ENCODE measurements at places on chromosomes 6 and 20. TPM values are rescaled to one million over a fixed set of nuclear protein-coding genes. Genes with fewer than 3 reads are reported as not detected.

The CRISP3 gene
- total RNA-seq: not detected

The C20orf144 gene
- not detected for total RNA-seq

The GJA10 gene
- total RNA-seq: not detected

The MUC22 gene
- not detected for total RNA-seq

- peak; percentile 40 for DNase-seq
These were observed 1.6 kb downstream of the HLA-DQB1 start for GRCh38 chr6:32664827-32665362.

- DNase-seq: peak; percentile 23
These were observed 636.0 kb downstream of the MMUT start for GRCh38 chr6:48826901-48827701.

GRCh38 chr20:47237715-47238114 lies 118.8 kb downstream of the ZMYND8 start:
- DNase-seq: no peak

- no peak for DNase-seq
These were observed 4.5 kb downstream of the TMEM14A start for GRCh38 chr6:52675372-52675771.

DNA sequence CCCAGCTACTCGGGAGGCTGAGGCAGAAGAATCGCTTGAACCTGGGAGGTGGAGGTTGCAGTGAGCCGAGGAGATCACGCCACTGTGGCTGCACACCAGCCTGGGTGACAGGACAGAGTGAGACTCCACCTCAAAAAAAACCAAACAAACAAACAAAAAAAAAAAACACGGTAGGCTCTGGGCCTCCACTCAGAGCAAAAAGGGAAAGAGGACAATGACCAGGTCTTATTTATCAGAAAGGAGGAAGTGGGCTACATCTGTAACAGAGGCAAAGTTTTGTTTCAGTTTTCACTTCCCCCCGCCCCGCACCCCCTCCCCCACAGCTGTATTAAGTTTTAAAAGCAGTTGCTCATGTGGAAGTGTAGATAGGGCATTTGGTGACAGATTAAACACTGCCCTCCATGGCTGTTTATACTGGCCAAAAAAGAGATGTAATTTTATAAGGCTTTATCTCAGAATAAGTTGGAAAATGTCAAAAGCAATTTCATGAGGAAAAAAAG lies 114.6 kb downstream of the RCAN2 start:
- DNase-seq: no peak

- no peak for DNase-seq
These were observed 40.0 kb downstream of the NOL4L start for GRCh38 chr20:32544893-32545840.

DNA sequence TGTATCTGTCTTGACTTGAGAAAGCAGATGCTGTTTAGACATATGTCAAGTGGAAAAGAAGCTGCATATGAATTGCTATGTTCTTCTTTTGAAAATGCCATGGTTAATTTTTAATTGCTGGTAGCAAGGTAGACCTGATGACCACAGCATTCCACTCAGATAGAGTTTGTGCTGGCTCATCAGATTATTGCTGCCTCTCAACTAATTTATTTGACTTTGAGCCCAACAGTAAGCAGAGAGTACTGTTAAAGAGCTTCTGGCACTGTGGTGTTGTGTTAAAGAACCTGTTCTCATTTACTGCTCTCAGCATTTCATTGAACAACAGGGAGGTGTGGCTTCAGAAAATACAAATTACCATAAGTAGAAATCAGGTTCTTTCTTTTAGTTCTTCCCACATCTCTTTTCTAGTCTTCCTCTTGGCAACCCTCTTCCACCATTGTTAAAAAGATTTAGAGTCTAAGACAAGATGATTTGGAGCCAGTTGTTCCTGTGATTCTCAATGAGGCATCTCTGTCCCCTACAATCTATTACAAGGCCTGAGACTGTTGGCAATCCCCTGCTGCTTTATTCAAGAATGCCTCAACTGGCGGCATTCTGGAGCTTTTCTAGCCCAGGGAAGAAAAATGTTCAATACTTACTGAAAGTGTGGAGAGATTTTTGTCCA lies 967.6 kb upstream of the GJE1 start:
- no peak for DNase-seq
